Germinal center (tissue), 1 donor: ENCODE measurements at places on chromosomes 2 and 18.

DNA sequence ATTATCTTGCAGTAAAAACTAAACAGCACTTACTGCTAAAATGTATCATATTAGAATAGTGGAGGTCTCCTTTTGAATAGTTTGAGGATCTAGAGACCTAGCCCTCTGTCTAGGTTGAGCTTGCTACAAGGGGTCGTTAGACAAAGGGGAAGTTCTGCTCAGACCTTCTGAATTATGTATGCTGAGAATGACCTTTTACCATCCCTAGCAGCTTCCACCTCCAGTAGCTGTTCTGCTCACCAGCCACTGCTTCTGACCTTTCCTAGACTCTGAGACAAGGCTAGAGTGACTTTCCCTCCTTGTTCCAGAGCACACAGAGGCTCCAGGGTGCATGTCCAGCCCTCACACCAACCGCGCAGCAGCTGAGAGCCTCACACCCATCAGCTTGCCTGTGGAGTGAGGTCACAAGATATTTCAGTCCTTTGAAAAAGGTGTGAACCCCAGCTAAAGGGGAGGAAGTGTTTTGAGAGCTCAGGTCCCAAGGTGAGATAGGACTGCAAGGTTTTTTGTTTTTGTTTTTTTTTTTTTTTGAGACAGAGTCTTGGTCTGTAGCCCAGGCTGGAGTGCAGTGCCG is 289.3 kb upstream of the TNP1 start:
- no peak for DNase-seq

DNA sequence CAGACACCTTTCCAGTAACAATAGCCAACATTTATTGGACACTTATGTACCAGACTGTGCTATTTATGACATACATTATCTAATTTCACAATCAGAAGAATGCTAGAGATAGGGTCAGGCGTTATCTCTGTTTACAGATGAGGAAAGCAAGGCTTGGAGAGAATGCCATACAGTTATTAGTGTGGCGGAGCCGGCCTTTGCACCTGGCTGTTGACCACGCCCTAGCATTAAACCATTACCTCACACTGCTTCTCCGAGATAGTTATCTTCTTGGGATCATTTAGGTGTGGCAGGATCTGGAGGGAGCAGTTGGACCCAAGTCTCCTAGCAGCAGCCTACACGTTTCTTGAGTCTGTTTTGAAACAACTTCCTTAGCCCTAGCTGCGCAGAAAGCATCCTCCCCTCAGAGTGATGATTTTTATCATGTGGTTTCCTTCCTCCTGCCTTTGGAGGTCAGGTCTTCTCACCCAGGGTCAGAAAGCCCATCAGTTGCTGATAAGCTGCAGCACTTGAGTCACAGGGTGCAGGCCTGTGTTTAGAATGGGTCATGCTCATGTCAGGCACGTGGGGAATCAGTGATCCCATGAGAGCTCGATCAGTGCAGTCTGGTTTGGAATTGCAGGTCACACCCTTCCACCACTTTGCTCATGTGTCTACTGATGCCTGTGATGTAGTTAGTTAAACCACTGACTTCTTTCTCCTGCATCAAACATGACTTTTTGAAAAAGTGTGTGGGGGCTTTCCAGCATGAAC is 118.2 kb downstream of the SPTBN1 start:
- DNase-seq: no peak

GRCh38 chr2:172335736-172336135 is 91.7 kb upstream of the ITGA6 start:
- DNase-seq: no peak

DNA sequence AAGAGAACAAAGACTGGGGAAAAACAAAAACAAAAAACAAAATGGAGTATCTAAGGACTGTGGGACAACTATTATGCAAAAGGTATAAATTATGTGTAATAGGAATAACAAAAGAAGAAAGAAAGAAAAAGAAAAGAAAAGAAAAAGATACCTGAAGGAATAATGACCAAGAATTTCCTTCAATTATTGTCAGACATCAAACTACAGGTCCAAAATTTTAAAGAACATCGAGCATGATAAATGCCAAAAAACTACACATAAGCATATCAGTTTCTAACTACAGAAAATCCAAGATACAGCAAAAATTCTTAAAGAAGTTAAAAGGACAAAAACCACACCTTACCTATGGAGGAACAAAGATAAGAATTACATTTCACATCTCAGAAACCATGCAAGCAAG is 93.0 kb downstream of the SPIRE1 start:
- no peak for DNase-seq

- no peak for DNase-seq
Measured at GRCh38 chr2:219624565-219624964, 2.9 kb upstream of the SLC4A3 start.

GRCh38 chr2:100982431-100982861 is 19.6 kb upstream of the RPL31 start:
- DNase-seq: no peak

DNA sequence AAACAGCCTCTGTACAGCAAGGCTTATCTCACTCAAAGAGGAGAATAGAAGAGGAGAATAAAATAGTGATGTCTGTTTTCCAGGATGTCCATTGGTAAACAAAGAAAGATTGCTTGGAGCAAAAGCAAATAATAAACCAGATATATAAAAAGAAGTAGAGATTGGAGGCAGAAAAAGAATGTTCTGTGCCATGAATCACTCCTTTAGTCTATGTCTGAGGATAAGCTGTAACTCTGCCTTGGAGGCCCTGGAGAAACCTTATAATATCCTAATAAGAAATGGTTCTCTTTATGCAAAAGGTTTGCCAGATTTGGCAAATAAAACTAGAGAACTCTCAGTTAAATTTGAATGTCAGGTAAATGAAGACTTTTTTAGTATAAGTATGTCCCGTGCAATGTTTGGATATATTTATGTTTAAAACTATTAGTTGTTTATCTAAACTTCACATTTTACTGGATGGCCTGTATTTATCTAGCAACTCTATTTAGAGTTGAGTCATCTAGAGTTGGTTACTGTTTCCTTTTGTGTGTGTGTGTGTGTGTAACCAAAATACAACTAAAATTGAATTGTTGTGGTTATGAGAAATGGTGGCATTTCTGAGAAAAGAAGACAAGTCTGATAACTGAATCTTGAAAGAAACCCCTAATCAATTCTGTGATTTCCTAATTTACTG is 510.3 kb upstream of the SETBP1 start:
- DNase-seq: no peak

DNA sequence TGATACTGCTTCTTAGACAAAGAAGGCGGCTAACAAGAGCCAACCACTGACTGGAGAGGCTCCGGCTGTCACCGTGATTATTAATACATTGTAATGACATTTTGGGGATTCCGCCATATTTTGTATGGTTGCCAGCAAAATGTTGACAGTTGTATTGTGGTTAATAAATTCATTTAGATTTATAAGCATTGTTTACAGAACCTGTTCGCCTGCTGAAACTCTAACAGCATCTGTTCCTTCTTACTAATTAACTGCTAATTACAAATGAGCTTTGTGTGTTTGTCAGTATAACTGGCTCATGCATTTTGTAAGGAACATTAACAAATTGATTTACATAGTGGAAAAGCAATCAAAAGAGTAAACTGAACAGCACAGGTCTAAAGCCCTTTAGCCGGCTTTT is 332.4 kb downstream of the GBX2 start:
- DNase-seq: no peak

DNA sequence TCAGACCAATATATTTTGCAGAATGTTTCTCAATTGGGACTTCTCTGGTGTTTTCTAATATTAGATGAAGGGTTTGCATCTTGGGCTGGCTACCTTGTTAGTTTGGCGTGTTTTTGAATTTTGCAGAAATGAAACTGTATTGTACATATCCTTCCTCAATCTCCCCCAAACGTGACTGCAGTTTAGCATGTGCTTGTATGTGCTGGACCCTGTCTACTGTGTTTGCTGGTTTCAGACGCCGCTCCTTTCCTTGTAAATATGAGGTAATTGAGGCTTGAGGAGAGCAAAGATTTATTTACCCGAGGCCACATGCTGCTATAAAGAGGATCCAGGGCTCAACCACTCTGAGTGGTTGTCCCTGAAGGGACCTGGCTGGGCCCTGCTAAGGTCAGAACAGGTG is 57.2 kb downstream of the NGEF start:
- DNase-seq: peak; percentile 69

DNA sequence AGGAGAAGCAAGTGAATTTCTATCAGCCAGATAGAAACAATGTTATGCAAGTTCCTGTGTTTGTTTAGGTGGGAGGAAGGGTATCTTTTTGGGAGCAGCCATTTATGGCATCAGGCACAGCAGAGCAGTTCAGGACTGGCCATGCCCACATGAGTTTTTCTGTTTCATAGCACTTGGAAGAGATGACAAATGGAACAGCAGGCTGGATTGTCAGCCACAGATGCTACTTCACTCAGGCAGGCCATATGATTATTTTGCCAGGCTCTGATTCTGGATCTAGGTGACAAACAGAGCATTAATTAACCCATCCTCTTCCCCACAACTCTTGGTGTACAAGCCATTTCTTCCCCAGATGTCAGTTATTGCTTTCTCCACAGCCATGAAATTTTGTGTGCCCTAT is 63.8 kb downstream of the GALNT13 start:
- no peak for DNase-seq

GRCh38 chr2:151087377-151087776 is 174.3 kb downstream of the RBM43 start:
- DNase-seq: no peak
